ENCODE measurements at places on chromosomes 5 and 9.

GRCh38 chr9:33964086-33964768 is 84.5 kb downstream of the UBAP2 start:
- DNase-seq, result no peak

GRCh38 chr5:173746047-173746646 is 129.7 kb upstream of the BOD1 start:
- no peak for DNase-seq

- DNase-seq, result peak; percentile 54
Observed at GRCh38 chr5:95884017-95884325, 61.4 kb upstream of the GLRX start.

GRCh38 chr9:33197279-33198152 is 30.4 kb upstream of the B4GALT1 start:
- DNase-seq, result no peak

DNA sequence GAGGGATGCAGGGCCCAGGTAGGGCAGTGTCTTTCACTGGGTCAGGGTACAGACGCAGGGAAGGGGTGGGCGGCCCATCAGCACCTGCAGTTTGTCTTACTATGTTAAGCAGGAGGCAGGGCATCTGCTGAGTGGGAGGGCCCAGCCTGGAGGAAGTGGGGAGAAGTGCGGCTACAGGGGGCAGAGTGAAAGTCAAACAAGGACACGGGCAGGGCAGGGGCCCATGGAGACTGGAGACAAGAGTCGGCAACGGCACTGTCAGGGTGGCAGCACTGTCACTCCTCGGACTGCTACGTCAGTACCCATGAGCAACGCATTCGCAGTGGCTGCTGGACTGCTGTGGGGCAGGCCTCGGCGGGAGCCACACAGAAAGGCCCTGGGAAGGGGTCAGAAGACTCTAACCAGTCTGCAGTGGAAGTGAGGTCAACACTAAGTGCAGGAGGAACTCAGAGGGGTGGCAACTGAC is 19.7 kb downstream of the CAMSAP1 start:
- no peak for DNase-seq

DNA sequence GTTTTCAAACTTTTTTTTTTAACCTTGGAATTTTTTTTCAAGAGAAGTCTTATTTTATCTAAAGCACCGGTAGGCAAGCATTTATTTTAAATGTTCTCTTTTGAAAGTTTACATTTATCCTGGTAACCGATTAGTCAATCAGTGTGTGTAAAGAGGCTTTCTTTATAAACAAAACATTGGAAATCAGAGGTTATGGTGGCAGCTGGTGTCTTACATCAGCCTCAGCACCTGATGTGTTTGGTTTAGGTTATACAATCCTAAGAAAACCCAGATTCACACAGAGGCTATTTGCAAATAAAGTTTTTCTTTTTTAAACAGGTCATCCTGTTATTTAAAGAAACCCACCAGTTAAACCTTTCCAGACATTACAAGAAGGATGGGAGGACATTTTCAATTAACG is 173.3 kb upstream of the GDNF start:
- DNase-seq, result no peak

DNA sequence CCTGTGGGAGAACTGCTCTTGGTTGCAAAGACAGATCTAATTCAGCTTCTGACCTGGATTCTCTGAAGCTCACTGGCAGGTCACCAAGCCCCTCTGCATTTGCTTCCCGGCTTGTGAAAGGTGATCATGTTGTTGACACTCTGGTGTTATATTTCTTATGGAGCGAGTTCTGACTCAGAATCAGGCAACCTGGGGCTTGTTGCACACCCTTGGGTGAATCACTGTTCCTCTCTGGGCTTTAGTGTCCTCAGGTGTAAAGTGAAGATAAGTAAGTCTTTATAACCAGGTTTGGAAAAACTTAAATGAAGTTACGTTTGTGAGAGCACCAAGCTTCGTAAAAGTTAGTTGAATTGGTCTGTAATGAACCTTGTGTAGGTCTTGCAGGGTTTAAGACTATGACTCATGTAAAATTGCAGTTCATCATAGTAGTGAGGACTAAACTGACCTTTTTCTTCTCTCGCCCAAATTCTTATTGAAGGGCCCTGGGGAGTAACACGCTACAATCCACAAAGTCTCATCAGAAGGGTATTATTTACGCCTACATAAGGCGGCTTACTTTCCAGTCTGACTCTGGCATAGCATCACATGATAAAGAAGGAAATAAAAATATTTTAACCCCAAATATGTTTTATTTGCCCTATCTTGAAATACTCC is 218.6 kb downstream of the TMEM38B start:
- DNase-seq, result no peak

GRCh38 chr9:75739884-75740611 is 150.4 kb upstream of the PCSK5 start:
- DNase-seq, result no peak

- DNase-seq, result peak; percentile 4
Observed at GRCh38 chr9:30197954-30198353, 2186.5 kb upstream of the ACO1 start.

- no peak for DNase-seq
Observed at GRCh38 chr5:33933723-33934169, 2.4 kb upstream of the RXFP3 start.

- peak; percentile 24 for DNase-seq
Observed at GRCh38 chr9:91908746-91909145, 41.3 kb downstream of the ROR2 start.

GRCh38 chr5:65032250-65032649 is 263.5 kb downstream of the CWC27 start:
- DNase-seq, result no peak

- no peak for DNase-seq
Observed at GRCh38 chr5:668283-668995, 24.7 kb downstream of the TPPP start.

DNA sequence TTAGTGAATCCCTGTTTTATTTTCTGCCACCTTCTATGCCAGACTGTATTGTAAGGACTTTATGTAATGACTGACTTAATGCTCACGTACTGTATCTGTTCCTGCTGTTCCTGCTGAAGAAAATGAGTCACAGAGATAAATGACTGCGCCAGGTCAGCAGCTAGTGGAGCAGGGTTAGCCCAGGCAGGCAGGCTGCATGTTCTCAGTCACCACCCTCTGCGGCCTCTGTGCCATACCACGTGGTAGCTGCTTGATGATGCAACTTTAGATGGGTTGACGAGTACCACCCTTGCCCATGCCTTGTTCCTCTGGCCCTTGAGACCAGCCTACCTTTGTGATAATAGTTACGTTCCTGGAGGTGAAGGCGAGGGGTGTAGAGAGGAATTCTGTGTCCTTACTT is 161.9 kb downstream of the TRIO start:
- no peak for DNase-seq

- peak; percentile 88 for DNase-seq
Observed at GRCh38 chr9:124000784-124001457, 10.6 kb upstream of the LHX2 start.

DNA sequence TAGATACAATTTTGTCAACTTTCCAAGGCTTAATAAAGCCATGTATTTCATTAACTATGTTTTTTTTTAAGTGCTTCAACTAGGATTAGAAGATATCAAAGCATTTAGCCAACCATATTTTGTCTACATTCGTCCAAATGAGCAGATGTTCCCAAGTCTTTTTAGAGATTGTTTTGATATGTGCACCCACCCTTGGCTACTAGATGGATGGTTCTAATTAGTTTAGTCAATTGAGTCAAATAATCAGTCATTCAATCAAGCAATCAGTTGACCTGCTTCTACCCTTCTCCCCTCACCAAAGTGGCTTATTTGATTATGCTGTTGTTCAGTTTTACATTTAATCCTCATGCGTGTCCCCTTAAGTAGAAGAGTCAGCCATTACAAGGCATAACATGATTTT is 319.5 kb upstream of the TNC start:
- no peak for DNase-seq

GRCh38 chr9:69815313-69815712 is 5.3 kb upstream of the CFAP95 start:
- no peak for DNase-seq

DNA sequence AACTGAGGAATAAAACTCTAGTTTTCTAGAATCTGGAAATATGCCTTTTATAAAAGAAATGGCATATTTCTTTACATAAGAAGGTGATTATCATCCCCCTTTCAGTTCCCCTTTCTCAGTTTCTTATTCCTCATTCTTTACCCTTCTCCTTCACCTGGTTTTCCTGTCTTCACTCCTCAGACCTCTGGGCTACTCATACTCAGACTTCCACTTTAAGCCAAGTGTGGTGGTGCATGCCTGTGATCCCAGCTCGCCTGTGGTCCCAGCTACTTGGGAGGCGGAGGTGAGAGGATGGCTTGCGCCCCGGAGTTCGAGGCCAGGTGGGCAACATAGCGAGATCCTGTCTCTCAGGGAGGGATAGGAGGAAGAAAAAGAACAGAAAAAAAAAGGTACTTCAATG is 57.2 kb downstream of the RANBP6 start:
- no peak for DNase-seq

GRCh38 chr9:83960991-83961390 is 19.0 kb downstream of the HNRNPK start:
- no peak for DNase-seq

- DNase-seq, result no peak
Observed at GRCh38 chr9:14887149-14887548, 23.1 kb downstream of the FREM1 start.

DNA sequence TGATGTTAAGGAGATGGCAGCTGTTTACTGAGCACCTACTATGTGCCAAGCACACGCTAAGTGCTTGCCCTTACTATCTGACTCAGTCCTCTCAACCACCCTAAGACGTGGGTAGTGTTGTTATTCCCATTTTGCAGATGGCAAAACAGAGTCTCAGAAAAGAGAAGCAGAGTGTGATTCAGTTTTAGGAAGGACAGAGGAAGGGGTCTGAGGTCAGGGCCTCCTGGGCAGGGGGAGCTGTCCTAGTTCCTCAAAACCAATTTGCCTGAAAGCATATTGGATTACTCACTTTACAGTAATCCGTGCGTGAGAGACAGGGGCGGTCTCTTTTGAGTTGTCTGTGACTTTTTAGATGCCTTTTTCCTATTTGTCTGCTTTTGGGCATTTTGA is 23.2 kb downstream of the DNM1 start:
- DNase-seq, result no peak

- DNase-seq, result peak; percentile 3
Observed at GRCh38 chr5:120254385-120254784, 209.7 kb upstream of the PRR16 start.

GRCh38 chr9:85899388-85899787 is 41.6 kb upstream of the NAA35 start:
- no peak for DNase-seq

GRCh38 chr9:19946441-19947109 is 157.7 kb upstream of the SLC24A2 start:
- DNase-seq, result peak; percentile 69

DNA sequence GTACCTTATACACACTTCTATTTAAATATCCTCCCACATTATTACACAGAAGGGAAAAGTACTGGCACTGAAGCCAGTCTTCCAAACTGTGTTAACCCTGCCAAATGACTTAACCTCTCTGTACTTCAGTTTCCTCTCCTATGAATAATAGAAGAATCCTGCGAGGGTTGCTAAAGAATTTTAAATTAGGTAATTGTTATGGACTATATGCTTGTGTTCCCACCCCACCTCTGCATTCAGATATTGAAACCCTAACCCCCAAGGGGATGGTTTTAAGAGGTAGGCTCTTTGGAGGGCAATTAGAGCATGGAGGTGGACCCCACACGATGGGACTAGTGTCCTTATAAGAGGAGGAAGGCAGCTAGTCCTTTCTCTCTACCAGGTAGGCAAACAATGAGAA is 72.7 kb downstream of the TTLL11 start:
- no peak for DNase-seq

- peak; percentile 26 for DNase-seq
Observed at GRCh38 chr9:69660304-69660703, 11.9 kb downstream of the APBA1 start.

- peak; percentile 97 for DNase-seq
Observed at GRCh38 chr9:132901858-132902831, 23.4 kb downstream of the SPACA9 start.

All from eye (tissue), 1 donor.